MM.1S (cell line): ENCODE measurements at places on chromosomes 2 and 18.

DNA sequence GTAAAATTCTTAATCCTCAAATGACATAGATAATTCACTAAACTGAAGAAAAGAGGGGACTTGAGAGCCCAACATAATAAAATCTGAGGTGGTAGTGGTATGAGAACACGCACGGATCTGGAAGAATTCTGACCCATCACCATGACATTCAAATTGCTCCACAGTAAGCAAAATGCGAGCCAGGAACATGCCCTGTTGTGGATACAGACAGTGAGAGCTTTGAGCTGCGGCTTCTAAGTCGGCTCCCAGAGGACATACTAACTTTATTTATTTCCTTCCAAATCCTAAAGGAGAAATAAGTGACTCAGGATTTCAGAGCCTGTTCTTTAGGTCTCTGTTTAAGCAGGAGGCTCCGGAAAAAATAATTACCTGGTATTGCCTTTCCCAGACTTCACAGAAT lies 143.4 kb upstream of the SMAD7 start:
- DNase-seq: no peak

GRCh38 chr2:69742322-69742952 lies 503 bp downstream of the ANXA4 start:
- no peak for DNase-seq

GRCh38 chr18:41504316-41504715 lies 450.7 kb upstream of the PIK3C3 start:
- DNase-seq: no peak

DNA sequence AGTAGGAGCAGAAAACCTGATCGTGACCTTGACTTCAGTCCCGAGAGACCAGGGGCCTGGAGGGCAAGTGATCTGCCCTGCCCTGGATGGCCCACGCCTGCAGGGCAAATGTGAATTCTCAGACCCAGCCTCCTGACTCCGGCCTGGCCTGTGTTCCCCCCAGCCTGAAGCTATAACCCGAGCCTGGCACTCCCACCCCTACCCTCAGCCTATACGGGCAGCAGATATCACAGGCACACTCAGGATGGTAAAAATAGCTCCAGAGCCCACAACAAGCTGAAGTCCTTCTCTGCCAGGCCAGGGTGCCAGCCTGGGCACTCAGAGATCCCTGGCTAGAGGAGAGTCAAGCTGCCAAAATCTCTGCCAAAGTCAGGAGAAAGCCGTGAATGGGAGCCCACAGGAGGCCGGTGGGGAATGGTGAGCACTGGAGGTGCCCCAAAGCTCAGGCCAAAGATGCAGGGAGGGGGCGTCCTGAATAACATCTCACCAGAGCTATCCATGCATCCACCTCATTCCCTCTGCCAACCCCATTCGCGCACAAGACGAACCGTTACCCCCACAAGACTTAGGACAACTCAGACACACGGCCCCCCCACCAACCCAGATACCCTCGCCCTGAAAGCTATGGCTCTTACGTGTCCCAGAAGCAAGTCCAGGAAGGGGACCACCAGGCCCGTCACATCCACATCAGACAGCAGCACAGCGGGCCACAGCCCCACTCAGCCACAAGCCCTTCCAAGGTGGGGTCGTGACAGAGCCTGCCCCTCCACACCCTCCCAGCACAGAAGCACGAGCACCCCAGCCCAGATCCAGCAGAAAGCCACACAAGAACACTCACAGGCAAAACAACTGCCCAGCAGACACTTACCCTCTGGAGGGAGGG lies 144.9 kb downstream of the TNS1 start:
- no peak for DNase-seq

GRCh38 chr2:234348081-234348480 lies 148.8 kb downstream of the ARL4C start:
- no peak for DNase-seq

DNA sequence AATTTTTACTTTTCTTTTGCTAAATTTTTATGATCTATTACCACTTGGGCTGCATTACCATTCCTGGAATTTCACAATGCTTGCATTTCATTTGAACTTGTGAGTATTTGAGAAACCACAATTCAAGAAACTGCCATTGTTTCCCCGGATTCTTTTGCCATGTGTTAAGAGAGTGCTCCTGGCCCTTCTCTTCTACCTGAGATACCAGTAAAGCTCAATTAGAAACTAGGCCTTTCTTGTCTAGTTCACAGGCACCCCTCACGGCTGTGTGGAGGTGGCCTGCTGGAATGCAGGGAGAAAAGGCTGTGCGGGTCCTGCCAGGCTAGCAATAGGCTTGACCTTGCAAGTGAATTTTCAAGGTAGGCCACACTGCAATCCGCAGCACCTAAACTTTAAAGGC lies 40.8 kb downstream of the ZEB2 start:
- DNase-seq: no peak

DNA sequence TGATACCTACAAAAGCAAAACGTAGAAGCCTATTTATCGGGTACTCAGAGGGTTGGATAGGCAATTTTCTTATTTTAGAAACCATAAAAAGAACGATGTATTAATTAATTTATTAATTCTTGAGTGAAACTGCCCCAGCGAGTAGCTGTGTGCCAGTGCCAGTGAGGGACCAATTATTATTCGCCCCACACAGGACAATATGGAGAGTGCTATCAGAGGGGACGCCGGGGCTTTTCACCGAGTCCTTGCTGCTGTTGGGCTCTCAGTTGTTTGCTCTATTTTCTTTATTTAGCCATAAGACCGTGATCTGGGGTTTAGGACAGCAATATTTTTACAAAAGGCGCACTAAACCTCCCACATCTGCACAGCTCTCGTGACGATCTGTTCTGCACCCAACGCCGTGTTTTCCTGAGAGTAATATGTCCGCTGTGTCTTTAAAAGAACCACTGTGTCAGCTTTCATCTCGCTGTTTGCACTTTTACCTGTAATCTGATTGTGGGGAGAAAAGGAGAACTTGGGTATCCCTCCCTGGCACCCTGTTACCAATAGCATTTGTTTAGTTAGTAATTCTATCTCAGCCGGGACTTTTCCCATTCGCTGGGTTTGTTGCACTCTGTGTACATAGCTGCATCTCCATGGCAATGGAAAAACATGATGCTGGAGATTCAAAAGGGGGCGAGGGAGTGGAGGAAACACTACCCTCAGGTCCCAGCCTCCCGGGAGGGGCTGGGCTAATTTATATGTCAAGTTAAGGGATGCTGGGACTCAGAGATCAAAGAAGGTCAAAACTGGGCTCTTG lies 30.1 kb upstream of the ZNF516 start:
- peak; percentile 37 for DNase-seq

DNA sequence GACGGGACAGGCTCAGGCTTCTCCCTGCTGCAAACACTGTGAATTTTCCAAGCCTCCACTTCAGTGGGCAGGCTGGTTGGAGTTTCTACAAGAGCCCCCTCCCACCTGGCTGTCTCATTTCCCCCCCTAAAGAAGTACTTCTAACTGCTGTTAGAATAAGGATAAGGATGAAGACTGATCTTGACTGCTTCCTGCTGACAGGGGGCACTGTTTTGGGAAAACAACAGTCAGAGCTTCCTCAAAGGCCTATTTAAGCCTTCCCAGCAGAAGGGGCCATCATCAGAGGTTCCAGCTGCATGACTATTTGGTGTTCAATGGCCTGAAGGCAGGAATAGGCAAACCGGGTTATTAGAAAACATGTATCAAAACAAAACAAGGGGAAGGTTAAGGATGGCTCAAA lies 1162.8 kb downstream of the DSC3 start:
- no peak for DNase-seq

GRCh38 chr18:58996131-58996641 lies 131.5 kb downstream of the ZNF532 start:
- DNase-seq: no peak

- DNase-seq: no peak
Measured at GRCh38 chr2:241804326-241805229, 4.4 kb upstream of the NEU4 start.

DNA sequence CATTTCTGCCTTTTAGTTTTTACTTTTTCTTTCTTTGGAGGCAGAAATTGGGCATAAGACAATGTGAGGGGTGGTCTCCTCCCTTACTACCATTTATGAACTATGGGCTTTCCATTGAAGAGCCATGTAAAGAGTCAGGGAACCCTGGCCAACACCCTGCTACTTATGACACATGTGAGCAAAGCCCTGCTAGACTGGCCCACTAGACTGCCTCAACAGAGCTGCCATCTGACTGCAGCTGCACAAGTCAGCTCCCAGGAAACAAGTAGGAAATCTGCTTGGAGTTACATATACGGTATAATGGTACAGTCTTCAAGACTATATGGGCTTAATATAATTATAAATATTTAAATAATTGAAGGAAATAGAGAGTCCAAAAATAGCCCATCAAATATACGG lies 816.8 kb downstream of the TRIB2 start:
- no peak for DNase-seq

DNA sequence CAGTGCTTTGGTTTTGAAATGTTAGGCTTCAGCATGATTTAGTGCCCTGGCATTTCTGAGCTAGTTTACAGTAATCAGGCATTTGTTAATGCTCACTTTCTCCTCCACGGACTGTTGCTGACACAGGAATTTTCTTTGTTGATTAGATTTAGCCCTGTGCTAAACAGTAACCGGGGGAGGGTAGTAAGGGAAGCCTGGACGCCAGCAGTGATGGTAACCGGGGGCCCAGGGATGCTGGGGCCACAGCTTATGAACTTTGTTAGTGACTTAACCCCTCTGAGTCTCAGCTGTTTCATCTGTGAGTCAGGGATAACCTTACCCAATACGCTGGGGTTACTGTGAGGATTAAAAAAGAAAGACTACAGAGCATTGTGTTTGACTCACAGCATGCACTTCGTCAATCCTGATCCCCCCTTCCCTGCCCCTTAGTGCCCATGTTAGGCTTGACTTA lies 33.5 kb downstream of the KLHL29 start:
- no peak for DNase-seq

- DNase-seq: no peak
Measured at GRCh38 chr2:237486334-237486818, 675 bp upstream of the MLPH start.

GRCh38 chr18:41858761-41859555 lies 96.1 kb upstream of the PIK3C3 start:
- no peak for DNase-seq

- no peak for DNase-seq
Measured at GRCh38 chr18:75679331-75679730, 251.8 kb upstream of the SMIM21 start.

DNA sequence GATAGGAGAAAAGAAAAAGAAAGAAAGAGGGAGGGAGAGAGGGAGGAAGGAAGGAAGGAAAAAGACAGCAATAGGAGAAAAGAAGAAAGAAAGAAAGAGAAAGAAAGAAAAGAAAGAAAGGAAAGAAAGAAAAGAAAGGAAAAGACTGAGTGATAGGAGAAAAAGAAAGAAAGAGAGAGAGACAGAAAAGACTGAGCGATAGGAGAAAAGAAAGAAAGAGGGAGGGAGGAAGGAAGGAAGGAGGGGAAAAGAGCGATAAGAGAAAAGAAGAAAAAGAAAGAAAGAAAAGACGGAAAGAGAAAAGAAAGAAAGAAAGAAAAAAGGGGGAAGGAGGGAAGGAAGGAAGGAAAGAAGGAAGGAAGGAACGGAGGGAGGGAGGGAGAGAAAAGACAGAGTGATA lies 216.7 kb downstream of the DOK6 start:
- no peak for DNase-seq

DNA sequence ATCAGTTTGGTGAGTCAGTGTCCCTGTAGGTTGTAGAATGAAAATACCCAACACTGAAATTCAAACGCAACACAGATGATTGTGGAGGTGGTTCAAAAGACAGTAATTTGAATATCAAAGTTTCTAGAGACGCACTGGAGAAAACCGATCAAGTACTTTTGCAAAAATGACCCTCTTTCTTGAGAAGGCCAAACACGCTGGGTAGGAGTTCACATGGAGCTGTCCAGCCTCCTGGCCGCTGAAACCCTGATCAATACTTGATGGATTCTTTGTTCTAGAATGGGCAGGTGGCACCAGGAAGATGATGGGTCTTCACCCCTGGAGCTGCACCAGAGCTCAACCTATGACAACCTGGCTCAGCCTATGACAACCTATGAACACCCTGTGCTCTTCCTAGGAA lies 39.7 kb upstream of the UBE2F start:
- DNase-seq: no peak

- no peak for DNase-seq
Measured at GRCh38 chr2:230164139-230164538, 55.6 kb downstream of the SP110 start.

DNA sequence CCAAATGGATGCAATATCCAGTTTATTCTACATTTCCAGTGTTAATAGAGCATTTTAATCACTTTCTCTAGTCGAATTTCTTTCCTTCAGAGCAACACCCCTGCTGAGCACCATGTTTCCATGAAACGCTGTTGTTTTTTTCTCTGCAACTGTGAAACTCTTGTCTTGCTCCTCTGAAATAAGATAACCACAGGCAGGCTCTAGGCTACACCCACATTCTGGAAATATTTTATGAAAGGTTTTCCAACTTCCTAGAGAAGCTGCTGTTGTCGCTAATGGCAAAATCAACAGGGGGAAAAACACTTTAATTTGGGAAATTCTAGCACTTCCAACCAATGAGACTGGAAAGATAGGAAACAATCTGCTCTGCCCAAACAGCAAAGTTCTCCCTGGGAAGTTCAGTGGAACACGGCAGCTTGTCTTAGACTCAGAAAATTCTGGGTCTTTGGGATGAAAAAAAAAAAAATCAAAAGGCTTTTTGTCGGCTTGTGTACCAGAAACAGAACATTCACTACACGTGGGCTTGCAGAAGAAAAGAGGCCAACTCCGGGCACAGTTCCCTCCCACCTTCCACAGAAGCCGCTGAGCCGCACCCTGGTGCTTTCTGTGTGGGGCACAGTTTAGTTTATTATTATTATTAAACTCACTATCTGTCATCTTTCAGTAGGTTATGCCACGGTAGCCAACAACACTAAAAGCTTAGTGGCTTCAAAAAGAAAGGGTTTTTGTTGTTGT lies 98.7 kb downstream of the MMADHC start:
- DNase-seq: no peak

GRCh38 chr2:86370579-86370978 lies 33.2 kb upstream of the REEP1 start:
- no peak for DNase-seq

- DNase-seq: no peak
Measured at GRCh38 chr2:238908960-238909951, 61.4 kb downstream of the TWIST2 start.

GRCh38 chr2:98909317-98910211 lies 26.5 kb downstream of the CRACDL start:
- no peak for DNase-seq
